CD4-positive, alpha-beta memory T cell (primary cell): ENCODE measurements at places on chromosomes 2 and 18.

DNA sequence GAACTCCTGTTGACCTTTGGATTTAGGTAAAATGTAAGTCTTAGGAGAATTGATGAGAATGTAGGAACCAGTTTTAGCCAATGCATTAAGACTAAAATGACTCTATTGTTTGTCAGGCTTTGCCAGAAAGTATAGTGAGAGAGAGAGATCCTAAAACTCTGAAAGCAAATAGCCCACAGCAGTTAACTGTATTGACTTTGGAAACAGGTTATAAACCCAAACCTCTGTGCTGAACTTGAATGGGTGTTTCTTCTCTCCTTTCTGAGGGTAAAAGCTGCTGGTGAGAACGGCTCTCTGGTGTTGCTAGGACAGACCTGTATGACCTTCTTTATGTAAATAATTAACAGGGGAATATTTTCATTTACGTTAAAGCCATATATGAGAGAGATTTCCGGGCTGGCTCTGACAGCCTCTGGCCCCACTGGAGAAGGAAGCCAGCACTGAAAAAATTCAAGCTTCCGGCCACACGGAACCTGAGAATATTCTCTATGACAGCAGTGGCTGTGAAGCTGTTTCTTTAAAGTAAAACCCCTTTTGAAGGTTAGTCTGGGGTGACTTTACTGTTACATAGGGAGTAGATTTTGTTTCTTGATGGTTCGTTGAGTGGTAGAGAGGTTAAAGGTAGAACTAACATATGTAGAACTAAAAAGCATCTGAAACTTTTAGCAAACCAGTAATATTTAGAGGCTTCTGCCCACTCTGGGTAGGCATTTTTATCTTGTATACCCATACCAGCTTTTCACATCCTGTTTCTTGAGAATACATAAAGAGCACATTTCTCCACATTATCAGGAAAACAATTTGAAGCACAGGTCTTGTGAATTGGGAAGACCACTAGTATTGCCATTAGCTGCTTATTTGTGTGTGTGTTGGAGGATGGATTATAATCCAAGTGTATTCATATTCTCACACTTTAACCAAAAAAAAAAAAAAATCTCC is 123.8 kb downstream of the SPTBN1 start:
- peak; percentile 58 for DNase-seq

- DNase-seq, result no peak
Measured at GRCh38 chr18:36460854-36461253, 163.3 kb downstream of the FHOD3 start.

DNA sequence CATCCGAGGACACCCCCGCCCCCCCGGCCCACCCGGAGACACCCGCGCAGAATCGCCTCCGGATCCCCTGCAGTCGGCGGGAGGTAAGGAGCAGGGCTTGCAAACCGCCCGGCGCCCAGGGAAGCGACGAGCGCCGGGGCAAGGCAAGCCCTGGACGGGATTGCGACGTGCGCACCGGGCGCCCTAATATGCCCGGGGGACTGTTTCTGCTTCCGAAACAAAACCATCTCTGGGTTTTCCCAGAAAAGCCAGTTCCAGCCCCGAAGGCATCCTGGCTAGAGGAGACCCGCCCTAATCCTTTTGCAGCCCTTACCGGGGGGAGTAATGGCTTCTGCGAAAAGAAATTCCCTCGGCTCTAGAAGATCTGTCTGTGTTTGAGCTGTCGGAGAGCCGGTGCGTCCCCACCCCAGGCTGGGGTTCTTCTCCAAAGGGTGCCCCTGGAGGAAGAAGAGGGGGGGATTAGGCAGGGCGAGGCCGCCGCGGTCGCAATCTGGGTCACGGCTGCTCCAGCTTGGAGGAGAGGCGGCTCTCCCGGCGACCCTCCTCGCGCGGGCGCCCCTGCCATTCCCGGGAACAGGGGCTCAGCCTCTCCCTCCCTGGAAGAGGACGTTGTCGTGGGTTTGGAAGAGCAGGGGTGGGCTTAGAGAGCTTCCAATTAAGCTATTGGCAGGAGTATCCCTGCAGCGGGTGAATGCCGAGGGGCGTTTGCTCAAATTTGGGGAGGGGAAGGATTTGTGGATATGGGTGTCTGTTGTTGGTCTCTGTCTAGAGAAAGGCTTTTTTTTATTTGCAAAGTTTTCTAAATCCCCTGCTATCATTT is 521 bp downstream of the MYCN start:
- no peak for DNase-seq

- peak; percentile 82 for DNase-seq
Measured at GRCh38 chr2:3651691-3652648, 6.0 kb upstream of the ALLC start.

DNA sequence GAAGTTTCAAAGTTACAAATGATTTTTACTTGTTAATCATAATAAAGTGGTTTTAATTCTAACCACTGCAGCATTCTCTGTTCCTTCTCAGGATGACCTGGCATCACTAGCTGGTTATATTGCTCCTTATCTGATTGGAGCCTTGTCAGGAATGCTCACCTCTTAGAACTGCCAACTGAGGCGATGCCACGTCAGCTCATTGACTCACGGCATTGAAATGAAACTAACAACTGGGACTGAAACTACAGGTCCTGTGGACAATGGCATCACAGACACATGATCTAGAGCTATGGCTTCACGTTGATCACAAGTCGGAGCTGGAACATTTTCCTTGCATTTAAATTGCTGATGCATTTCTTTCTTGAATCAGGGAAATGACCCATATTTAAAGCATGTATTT is 54.9 kb upstream of the MAP2 start:
- no peak for DNase-seq

- DNase-seq, result no peak
Measured at GRCh38 chr2:72846171-72847095, 20.6 kb upstream of the EXOC6B start.

DNA sequence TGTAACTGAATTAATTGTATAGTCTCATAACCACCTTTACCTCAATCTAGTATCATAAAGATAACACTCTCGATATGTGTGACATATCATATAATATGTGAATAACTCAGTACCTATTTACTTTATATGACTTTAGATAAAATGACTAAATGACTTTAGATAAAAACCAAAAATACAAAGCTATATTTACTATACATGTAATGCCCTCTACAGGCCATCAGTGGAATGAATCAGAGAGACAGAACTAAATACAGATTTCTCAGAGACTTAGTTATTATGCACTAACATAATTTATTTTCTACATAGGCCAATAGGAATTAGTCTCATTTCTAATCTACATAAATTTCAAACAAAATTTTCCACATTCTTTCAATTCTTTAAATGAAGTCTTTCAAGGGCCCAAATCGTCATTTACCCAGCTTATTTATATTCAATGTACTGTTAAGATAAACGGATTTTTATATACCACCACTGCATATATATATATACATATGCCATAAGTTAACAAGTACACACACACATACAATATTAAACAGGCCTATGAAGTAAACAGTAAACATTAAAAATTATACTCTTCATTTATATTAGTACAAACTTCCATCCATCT is 219.9 kb downstream of the EXOC6B start:
- DNase-seq, result no peak
